ENCODE measurements at places on chromosomes 5 and 9. TPM values are rescaled to one million over a fixed set of nuclear protein-coding genes. Genes with fewer than 3 reads are reported as not detected.

DNA sequence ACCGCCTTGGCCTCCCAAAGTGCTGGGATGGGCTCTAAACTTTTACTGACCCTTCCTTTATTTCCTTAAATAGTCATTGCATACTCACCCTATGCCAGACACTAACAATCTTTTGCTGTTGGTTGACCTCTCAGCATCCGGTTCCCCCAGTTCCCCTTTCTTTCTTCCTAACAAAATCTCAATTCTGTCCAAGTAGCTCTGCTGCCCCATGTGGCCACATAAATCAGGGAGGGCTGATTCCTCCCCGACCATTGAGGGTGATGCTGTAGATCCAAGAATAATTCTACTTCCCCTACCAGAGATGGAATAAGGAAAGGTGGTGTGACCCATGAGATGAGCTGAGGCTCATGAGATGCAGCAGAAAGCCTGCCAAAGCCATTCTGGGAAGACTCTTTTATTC is 315.3 kb upstream of the MSX2 start:
- no peak for DNase-seq

- no peak for DNase-seq
Observed at GRCh38 chr5:54803471-54804011, 181.9 kb downstream of the ESM1 start.

DNA sequence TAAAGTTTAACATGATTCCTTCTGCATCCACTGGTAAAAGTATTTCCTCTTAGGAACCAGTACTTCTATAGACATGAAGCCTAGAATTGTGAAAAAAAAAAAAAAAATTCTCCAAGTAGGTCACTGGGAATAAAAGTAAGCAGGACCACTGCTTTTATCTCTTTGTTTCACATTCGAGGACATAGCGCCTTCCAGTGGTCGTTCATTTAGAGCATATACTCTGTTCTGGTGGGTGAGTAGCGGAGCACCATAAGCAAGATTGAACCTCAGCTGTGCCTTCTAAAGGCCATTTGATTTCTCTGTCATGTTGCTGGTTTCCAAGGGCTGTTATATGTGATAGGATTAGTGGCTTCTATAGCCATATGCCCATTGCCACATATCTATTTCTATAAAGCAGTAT is 393.1 kb downstream of the TMEM232 start:
- DNase-seq = no peak

DNA sequence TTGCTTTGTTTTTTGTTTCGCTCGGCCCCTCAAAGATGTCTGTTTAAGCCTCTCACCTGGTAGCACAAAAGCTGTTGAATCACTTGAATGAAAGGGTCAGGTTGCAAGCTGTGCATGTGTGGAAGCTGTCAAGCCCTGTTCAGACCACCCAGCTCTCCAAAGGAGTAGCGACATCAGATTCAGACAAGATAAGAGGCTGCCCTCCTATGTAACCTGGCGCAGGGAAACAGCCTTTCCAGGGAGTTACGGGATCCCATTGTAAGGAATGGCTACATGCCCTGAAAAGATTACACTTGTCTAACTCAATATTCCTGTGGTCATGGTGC is 2.9 kb downstream of the FREM1 start:
- DNase-seq = no peak

Gene DOK3
- total RNA-seq = 5.3 TPM

Gene TRPM6
- total RNA-seq = 0.44 TPM

Gene ORM2
- total RNA-seq = not detected
